ENCODE measurements at places on chromosomes 16 and 17.

DNA sequence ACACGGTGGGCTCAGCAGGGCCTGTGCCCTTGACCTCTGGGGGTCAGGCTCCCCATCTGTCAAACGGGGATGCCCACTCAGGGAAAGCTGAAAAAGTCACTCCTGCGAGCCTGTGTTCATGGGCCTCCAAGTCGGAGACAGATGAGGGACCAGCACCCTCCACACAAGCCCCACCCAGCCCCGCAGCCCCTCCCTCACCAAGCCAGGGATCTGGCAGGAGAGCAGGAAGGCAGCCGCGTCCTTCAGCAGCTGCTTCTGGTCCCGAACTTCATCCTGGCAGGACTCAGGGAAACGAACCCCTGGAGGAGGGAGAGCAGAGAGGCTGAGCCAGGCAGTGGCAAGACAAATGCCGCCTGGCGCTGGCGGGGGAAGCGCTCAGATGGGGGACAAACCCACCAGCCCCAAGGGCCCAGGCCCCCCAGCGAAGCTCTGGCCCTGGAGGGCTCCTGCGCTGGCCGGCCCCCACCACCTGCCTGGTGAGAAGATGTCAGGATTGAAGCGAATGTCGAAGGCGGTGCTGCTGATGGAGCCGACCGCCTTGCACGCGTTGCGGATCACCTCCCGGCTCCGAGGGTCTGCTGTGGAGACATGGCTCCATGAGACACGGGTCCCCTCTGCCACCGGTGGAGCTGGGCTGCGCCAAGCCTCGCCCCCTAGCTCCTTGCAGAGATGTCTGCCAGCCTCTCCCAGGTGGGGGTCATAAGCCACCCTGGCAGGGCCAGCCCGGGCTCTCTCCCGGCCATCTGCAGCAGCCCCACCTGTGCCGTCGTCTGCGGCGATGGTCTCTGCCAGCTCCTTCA lies 15.4 kb downstream of the CLUH start:
- DNase-seq: peak; percentile 14

DNA sequence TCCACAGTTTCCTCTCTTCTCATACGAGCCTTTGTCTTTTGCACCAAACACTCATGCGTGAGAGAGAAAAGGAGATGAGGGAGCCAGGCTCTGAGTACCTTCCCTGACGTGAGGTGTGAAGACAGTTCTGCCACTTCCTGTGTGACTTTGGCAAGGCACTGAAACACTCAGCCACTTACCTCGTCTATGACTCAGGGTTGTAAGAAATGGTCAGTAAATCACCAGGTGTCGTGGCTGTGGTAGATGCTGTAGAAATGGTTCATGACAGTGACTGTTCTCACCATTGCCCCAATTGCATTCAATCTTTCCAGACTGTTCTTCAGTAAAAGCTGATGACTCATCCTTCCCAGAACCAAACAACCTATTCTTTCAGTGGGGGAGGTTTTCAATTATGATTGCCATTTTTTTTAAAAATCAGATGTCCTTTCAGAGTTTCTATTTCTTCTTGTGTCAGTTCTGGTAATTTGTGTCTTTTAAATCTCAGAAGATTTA lies 49.2 kb upstream of the CBFA2T3 start:
- no peak for DNase-seq

DNA sequence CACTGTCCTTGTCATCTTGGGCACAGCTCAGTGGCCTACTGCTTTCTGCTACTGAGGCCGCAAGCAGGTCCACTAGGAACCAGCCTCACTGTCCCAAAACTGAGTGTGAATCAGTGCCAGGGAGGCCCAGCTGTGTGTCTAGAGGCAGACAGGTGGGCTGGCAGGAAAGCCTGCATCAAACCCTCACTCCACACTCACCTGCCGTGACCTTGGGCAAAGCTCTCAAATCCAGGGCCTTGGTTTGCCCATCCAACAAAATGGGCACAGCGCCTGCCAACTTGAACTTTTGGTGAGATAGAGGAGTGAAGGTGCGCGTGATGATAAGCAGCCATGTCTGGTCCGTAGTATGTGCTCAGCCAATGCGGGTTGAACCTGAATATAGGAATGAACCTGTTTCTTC lies 14.8 kb downstream of the ATP2C2 start:
- no peak for DNase-seq

GRCh38 chr16:3829631-3830536 lies 50.6 kb downstream of the CREBBP start:
- DNase-seq: no peak

GRCh38 chr16:72234387-72234786 lies 62.4 kb upstream of the PMFBP1 start:
- no peak for DNase-seq

DNA sequence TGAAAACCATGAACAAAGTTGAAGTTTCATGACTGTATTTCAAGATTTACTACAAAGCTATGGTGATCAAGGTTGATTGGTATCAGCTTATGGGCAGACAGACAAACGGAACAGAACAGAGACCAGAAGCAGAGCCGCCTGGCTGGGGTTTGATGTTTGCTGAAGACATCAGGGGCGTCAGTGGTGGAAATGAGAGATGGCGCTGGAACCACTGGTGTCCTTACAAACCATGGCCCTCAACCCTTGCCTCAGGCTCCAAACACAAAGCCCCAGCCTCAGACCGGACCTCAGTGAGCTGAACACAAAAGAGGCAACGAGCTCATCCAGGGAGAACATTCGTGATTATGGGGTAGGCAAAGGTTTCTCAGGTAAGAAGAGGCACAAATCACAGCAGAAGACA lies 113.0 kb upstream of the METRNL start:
- no peak for DNase-seq

GRCh38 chr17:83009414-83010205 lies 69.8 kb upstream of the METRNL start:
- DNase-seq: no peak

DNA sequence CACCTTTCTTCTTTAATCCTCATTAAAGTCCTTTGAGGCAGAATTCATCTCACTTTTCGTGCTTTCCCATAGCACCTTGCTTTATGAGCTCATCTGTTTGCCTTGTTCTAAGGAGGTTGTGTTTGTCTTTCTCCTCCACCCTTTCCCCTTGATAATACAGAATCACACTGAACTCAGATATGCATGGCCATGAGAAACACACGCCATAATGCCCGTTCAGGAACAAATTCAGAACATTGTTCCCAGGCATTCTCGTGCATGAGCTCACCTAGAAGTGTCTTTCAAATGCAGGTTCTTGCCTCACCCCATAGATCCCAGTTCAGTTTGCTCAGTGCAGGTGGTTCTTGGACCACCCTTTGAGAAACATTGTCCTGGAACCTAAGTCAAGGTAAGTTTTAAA lies 71.1 kb downstream of the TMEM114 start:
- DNase-seq: no peak

- no peak for DNase-seq
Measured at GRCh38 chr16:25888868-25889267, 197.1 kb downstream of the HS3ST4 start.

GRCh38 chr17:9054126-9054975 lies 33.0 kb downstream of the NTN1 start:
- no peak for DNase-seq

GRCh38 chr17:47742319-47743181 lies 9.5 kb downstream of the TBX21 start:
- no peak for DNase-seq

DNA sequence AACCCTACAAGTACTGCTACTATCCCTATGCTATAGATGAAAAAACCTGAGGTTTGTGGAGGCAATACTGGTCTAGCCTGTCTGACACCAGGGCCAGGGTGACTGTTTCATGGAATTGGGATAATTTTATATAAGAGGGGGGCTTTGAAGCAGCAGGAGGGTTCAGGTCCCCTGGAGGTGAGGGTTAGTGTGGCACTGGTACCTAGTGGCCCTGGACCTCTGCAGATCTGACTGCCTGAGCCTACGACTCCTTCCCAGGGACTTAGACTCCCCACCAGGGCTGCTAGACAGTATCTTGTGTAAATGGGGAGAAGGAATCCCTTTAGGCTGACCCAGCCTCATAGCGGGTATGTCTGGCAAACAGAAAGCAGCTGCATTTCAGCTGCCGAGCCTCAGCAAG lies 6.8 kb downstream of the ADAP2 start:
- no peak for DNase-seq

DNA sequence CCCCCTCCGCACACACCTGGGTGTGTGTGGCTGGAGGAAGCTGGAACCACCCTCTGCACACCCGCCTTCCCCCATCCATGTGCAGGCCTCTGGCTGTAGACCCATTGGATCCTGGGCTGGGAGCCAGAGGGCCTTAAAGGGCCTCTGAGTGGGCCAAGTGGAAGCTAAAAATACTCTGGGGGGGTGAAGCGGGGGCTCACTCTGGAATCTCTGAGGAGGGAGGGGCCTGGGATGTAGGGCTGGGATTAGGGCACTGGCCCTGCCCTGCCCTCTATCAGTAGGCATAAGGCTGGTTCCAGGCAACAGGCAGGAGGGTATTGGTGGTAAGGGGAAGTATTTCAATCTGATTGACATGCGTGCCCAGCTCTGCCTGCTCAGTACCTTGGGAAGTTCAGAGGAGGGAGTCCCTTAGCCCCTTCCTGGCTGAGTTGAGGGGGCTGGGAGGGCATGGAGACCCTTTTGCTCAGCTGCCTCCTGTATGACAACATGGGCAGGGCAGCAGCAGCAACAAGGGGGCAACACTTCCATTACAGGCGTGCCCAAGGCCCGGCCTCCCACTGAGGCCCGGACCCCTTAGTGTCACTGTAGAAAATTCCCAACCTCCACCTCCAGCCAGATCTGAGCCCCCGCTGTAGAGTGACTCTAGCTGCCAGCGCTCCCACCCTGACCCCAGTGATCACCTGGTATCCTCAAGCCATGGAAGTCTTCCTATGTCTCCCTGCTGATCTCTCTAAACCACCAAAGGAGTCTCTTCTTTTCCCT lies 5.2 kb downstream of the ITGA3 start:
- peak; percentile 65 for DNase-seq

- no peak for DNase-seq
Measured at GRCh38 chr17:72187556-72187955, 66.7 kb downstream of the SOX9 start.

DNA sequence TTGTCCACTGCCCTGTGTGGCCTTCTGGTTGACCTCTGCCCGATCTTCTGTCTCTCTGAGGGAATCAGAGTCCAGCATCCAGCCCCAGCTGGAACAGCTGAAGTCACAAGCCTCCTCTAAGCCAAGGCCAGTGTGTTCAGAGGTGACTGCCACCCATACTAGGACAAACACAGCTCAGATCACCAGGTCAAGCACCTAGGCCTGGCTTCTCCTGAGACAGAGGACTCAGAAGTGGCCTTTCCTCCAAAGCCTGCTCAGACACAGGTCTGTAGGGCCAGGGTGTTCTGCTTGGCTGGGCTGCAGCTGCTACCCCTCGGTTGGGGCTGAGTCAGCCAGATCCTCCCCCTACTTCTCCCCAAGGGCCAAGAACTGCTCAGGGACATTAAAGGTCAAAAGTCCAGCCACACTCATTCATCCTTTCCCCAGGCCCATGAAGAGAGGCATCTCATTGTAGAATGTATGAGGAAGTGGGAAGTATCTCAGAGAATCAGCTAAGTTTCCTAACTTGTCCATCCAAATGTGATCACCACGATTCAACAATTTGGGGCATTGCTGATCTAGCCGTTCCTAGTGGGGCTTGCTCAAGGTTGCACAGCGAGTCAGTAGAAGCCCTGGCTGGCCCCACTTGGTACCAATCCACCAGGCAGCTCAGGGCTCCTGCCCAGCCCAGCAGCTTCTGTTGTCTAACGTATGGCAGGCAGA lies 7.6 kb downstream of the SLC46A1 start:
- no peak for DNase-seq

Data from gastrocnemius medialis (tissue), 4 donors.